ENCODE measurements at places on chromosomes 5 and 9. TPM values are rescaled to one million over a fixed set of nuclear protein-coding genes. Genes with fewer than 3 reads are reported as not detected.

GRCh38 chr5:35185518-35185917, 44.8 kb downstream of the PRLR start:
- no peak for DNase-seq

Gene C8G
- total RNA-seq = not detected

Gene AP3S1
- 63.4 TPM for total RNA-seq

Gene PFN3
- total RNA-seq = not detected

Gene PLAC8L1
- total RNA-seq = not detected
